CD4-positive, alpha-beta T cell (primary cell): ENCODE measurements at places on chromosomes 13 and 19.

GRCh38 chr19:12974301-12975220 lies 5.2 kb downstream of the DAND5 start:
- peaks cover 8% of the 10 kb centered on the region for H3K27me3 ChIP-seq
- H3K27ac ChIP-seq: no peak overlapping the region
- H3K4me3 ChIP-seq: no peak overlapping the region
- H3K36me3 ChIP-seq: no peaks in the 10 kb centered on the region

- H3K4me3 ChIP-seq: no peak overlapping the region
- no peaks in the 10 kb centered on the region for H3K27me3 ChIP-seq
- no peaks in the 10 kb centered on the region for H3K4me1 ChIP-seq
- no peak overlapping the region for H3K27ac ChIP-seq
Measured at GRCh38 chr13:60111691-60112090, 52.0 kb downstream of the DIAPH3 start.

- H3K27me3 ChIP-seq: no peaks in the 10 kb centered on the region
- no peaks in the 10 kb centered on the region for H3K4me1 ChIP-seq
- H3K36me3 ChIP-seq: no peaks in the 10 kb centered on the region
- H3K27ac ChIP-seq: no peak overlapping the region
Measured at GRCh38 chr19:52258426-52258825, 11.0 kb upstream of the ZNF766 start.

GRCh38 chr19:58575183-58576041 lies 2.3 kb upstream of the MZF1 start:
- H3K27ac ChIP-seq: peak overlapping the region; percentile 91
- H3K27me3 ChIP-seq: no peaks in the 10 kb centered on the region

- H3K4me3 ChIP-seq: no peak overlapping the region
- H3K27me3 ChIP-seq: no peaks in the 10 kb centered on the region
- no peak overlapping the region for H3K27ac ChIP-seq
- no peak for DNase-seq
- peaks cover 65% of the 10 kb centered on the region for H3K36me3 ChIP-seq
Measured at GRCh38 chr19:15238639-15239155, 6.4 kb upstream of the EPHX3 start.

- no peaks in the 10 kb centered on the region for H3K36me3 ChIP-seq
- H3K4me3 ChIP-seq: no peak overlapping the region
- no peak overlapping the region for H3K27ac ChIP-seq
- no peak for DNase-seq
- H3K27me3 ChIP-seq: peaks cover 2% of the 10 kb centered on the region
- no peaks in the 10 kb centered on the region for H3K4me1 ChIP-seq
Measured at GRCh38 chr19:51195316-51195586, 29.6 kb upstream of the CD33 start.

DNA sequence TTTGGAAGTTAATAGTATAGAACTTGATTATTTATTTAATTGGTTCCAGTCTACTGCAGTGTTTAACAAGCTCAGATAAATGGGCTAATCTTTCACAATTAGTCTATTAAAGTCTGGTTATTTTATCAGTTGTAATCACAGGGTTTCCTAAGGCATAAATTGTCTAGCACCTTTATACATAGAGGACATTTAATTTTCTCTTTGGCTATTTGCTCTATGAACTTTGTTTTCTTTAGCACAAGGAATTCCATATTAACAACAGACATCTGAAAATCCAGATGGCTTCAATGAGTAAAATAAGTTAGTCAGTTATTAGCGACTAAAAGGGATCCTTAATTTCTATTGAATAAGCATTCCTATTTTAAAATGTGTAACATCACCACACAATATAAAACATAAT lies 1350.8 kb upstream of the SLC10A2 start:
- no peaks in the 10 kb centered on the region for H3K27me3 ChIP-seq
- no peak overlapping the region for H3K4me3 ChIP-seq
- H3K4me1 ChIP-seq: no peaks in the 10 kb centered on the region
- no peak for DNase-seq
- H3K36me3 ChIP-seq: no peaks in the 10 kb centered on the region
- H3K27ac ChIP-seq: no peak overlapping the region

- H3K36me3 ChIP-seq: no peaks in the 10 kb centered on the region
- no peak overlapping the region for H3K4me3 ChIP-seq
- no peak overlapping the region for H3K27ac ChIP-seq
- H3K27me3 ChIP-seq: no peaks in the 10 kb centered on the region
- DNase-seq: no peak
Measured at GRCh38 chr13:40254394-40254793, 412.0 kb downstream of the FOXO1 start.

- H3K4me1 ChIP-seq: no peaks in the 10 kb centered on the region
- H3K36me3 ChIP-seq: no peaks in the 10 kb centered on the region
- no peak for DNase-seq
- H3K27ac ChIP-seq: no peak overlapping the region
- H3K27me3 ChIP-seq: no peaks in the 10 kb centered on the region
Measured at GRCh38 chr13:25237083-25237482, 50.2 kb downstream of the MTMR6 start.

GRCh38 chr13:114114006-114114640 lies 18.3 kb downstream of the RASA3 start:
- peaks cover 84% of the 10 kb centered on the region for H3K4me1 ChIP-seq
- DNase-seq: no peak
- no peak overlapping the region for H3K4me3 ChIP-seq

- H3K4me1 ChIP-seq: peaks cover 28% of the 10 kb centered on the region
- peaks cover 33% of the 10 kb centered on the region for H3K27me3 ChIP-seq
- H3K27ac ChIP-seq: no peak overlapping the region
- DNase-seq: no peak
Measured at GRCh38 chr19:7858109-7858770, 15.9 kb downstream of the PRR36 start.

- no peak overlapping the region for H3K27ac ChIP-seq
- no peak for DNase-seq
- peaks cover 9% of the 10 kb centered on the region for H3K4me1 ChIP-seq
- no peaks in the 10 kb centered on the region for H3K27me3 ChIP-seq
Measured at GRCh38 chr13:40101708-40102359, 446.4 kb downstream of the COG6 start.

DNA sequence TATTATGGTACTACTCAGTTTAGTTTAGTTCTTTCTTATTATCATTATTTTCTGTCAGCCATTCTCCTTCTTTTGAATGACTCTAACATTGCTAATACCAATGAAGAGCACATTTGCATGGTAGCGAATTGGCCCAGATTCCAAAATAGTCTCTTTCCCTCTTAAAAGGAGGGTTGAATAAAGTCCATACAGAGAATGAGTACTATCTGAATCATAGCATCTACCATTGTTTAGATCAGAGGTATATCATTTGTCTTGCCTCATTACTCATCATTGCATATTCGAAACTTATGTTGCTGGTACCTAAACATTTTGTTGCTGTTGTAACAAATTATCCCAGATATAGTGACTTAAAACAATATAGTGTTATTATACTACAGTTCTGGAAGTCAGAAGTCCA lies 1235.3 kb upstream of the ATXN8OS start:
- H3K4me3 ChIP-seq: no peak overlapping the region
- DNase-seq: no peak
- no peaks in the 10 kb centered on the region for H3K4me1 ChIP-seq
- H3K36me3 ChIP-seq: no peaks in the 10 kb centered on the region
- H3K27ac ChIP-seq: no peak overlapping the region

DNA sequence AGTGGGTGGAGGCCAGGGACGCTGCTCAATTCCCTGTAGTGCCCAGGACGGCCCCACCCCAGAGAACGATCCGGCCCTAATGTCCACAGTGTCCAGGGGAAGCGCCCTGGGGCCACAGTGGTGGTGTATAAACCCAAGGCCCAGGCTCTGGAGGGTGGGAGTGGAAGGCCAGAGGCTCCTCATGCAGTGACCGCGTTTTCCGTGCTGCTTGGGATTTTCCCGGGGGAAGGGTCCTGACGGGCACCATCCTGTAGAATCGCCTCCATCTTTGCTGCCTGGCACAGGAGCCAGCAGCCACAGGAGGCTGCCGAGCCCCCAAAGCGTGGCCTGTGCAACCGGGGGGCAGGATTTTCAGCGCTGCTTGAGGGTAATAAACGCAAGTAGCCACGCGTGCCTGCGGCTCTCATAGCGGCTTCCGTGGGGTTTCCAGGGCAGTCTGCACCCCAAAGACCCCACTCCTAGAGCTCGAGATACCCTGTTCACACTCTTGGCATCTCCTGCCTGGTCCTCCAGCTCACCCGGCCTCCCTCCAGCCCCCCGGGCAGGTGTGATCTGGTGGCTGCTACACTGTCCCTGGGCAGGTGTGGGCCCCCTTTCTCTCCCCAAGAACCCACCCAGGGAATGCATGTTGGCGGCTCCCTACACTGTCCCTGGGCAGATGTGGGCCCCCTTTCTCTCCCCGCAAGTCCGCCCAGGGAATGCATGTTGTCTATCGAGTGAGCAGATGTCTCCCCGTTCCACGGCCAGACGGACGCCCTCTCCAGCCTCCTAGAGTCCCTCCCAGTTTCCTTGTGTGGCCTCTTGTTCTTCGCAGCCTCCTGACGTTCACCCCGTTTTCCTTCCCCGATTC lies 2.2 kb downstream of the NCLN start:
- peaks cover 26% of the 10 kb centered on the region for H3K36me3 ChIP-seq
- no peak overlapping the region for H3K4me3 ChIP-seq
- DNase-seq: no peak
- no peak overlapping the region for H3K27ac ChIP-seq
- H3K27me3 ChIP-seq: no peaks in the 10 kb centered on the region
- peaks cover 79% of the 10 kb centered on the region for H3K4me1 ChIP-seq

GRCh38 chr19:39494661-39495060 lies 4.1 kb upstream of the DLL3 start:
- peaks cover 18% of the 10 kb centered on the region for H3K27me3 ChIP-seq
- DNase-seq: no peak
- H3K27ac ChIP-seq: no peak overlapping the region
- peaks cover 13% of the 10 kb centered on the region for H3K36me3 ChIP-seq
- peaks cover 20% of the 10 kb centered on the region for H3K4me1 ChIP-seq

DNA sequence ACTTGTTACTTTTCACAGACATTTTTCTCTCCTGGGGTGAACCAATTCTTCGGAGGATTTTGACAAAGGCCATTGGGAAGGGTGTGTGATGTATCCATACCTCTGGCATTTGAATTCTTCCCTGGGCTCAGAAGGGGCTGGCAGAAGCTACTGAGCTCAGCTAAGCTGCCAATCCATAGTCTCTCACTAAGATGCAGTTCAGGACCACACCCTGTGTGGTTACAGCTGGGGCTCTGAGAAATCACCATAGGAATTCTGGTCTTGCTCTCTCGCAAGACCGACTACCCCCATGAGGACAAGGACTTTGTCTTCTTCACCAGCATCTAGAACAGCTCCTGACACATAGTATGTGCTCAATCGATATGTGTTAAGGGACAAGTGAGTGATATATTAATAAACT lies 6.0 kb downstream of the C13orf42 start:
- H3K27ac ChIP-seq: no peak overlapping the region
- H3K27me3 ChIP-seq: peaks cover 3% of the 10 kb centered on the region
- no peaks in the 10 kb centered on the region for H3K4me1 ChIP-seq
- no peaks in the 10 kb centered on the region for H3K36me3 ChIP-seq
- DNase-seq: no peak
- no peak overlapping the region for H3K4me3 ChIP-seq

- H3K36me3 ChIP-seq: no peaks in the 10 kb centered on the region
- no peak overlapping the region for H3K27ac ChIP-seq
- peaks cover 11% of the 10 kb centered on the region for H3K4me1 ChIP-seq
- no peaks in the 10 kb centered on the region for H3K27me3 ChIP-seq
- DNase-seq: no peak
- H3K4me3 ChIP-seq: no peak overlapping the region
Measured at GRCh38 chr19:35133826-35134225, 1.0 kb downstream of the LGI4 start.
